ENCODE measurements at places on chromosomes 1 and 21.

GRCh38 chr1:106465666-106466065 is 590.8 kb upstream of the PRMT6 start:
- no peaks in the 10 kb centered on the region for H3K27me3 ChIP-seq
- H3K4me1 ChIP-seq, result no peaks in the 10 kb centered on the region
- H3K36me3 ChIP-seq, result no peaks in the 10 kb centered on the region
- H3K4me3 ChIP-seq, result no peak overlapping the region
- no peak for DNase-seq

DNA sequence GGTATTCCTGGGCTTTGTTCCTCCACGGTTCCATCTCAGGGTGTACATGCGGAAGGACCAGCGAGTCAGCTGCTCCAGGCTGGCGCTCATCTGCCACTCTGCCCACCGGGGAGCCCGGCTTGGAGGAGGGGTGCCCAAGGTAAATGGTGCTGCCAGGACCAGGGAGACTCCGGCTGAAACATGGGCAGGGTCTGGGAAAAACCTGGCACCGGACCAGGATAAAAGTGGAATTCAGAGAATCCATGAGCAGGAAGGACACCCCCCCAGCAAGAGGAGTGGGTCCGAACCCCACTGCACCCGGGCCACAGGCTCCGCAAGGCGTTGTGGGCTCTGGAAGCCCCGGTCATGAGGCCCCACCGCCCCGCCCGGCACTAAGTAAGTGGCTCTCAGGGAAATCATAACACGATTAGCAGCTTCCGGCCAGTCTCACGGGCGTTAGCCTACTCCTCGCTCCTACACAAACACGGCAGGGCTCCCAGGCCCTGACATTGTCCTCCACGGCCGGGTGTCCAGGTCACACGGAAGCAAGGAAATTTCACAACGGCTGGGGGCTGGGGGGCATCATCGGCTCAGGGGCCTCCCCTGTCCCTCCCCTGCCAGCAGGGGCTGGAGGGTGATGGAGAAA is 21.1 kb downstream of the MEGF6 start:
- peaks cover 3% of the 10 kb centered on the region for H3K4me1 ChIP-seq
- H3K36me3 ChIP-seq, result no peaks in the 10 kb centered on the region
- no peaks in the 10 kb centered on the region for H3K27me3 ChIP-seq
- H3K27ac ChIP-seq, result no peak overlapping the region

- no peaks in the 10 kb centered on the region for H3K27me3 ChIP-seq
- H3K4me3 ChIP-seq, result no peak overlapping the region
- H3K4me1 ChIP-seq, result no peaks in the 10 kb centered on the region
- no peaks in the 10 kb centered on the region for H3K36me3 ChIP-seq
- DNase-seq, result no peak
These were observed 33.2 kb downstream of the KCNK1 start for GRCh38 chr1:233647073-233647472.

- DNase-seq, result no peak
- H3K27ac ChIP-seq, result no peak overlapping the region
- H3K27me3 ChIP-seq, result no peaks in the 10 kb centered on the region
- H3K4me3 ChIP-seq, result no peak overlapping the region
These were observed 16.4 kb upstream of the CGN start for GRCh38 chr1:151494741-151495281.

DNA sequence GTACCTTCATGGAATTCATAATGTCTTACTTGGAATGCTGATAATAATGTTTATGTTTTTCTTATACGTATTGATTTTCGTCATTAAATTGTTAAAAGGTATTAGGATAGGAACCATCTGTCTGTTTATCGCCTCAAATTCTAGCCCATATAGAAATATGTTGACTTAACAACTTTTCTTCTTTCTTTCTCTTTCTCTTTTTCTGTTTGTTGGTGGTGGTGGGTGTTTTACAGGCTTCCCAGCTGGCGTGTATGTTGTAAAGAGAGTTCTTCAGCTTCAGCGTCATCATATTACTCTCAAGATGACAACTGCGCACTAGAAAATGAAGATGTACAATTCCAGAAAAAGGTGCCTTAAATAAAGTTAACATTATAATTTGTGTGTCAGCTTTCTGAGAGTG is 18.3 kb downstream of the SUCO start:
- no peak for DNase-seq
- peak overlapping the region; percentile 9 for H3K27ac ChIP-seq
- peaks cover 39% of the 10 kb centered on the region for H3K4me1 ChIP-seq
- no peak overlapping the region for H3K4me3 ChIP-seq
- H3K27me3 ChIP-seq, result no peaks in the 10 kb centered on the region

DNA sequence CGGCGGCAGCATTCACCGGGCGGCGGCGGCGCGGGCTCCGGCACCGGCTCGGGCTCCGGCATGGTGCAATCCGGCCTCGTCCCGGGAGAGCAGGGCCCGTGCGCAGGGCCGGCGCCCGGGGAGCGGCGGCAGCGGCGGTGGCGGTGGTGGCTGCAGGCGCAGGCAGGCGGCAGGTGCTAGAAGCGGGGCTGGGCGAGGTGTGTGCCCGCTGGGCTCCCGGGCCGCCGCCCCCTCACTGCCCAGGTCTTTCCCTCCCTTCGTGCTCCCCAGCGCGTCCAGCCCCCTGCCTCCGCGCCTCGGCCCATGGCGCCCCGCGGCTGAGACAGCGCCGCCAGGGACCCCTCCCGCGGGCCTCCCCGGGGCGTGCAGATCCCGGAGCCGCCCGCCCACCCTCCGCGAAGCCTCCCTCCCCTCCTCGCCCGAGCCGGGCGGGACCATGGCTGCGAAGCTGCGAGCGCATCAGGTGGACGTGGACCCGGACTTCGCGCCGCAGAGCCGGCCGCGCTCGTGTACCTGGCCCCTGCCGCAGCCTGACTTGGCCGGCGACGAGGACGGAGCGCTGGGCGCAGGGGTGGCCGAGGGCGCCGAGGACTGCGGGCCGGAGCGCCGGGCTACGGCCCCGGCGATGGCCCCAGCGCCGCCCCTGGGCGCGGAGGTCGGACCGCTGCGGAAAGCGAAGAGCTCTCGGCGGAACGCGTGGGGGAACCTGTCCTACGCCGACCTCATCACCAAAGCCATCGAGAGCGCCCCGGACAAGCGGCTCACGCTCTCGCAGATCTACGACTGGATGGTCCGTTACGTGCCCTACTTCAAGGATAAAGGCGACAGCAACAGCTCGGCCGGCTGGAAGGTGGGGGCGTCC is 492 bp downstream of the FOXO6 start:
- peaks cover 15% of the 10 kb centered on the region for H3K4me1 ChIP-seq
- peaks cover 4% of the 10 kb centered on the region for H3K36me3 ChIP-seq
- no peak overlapping the region for H3K27ac ChIP-seq
- H3K27me3 ChIP-seq, result peaks cover 32% of the 10 kb centered on the region

DNA sequence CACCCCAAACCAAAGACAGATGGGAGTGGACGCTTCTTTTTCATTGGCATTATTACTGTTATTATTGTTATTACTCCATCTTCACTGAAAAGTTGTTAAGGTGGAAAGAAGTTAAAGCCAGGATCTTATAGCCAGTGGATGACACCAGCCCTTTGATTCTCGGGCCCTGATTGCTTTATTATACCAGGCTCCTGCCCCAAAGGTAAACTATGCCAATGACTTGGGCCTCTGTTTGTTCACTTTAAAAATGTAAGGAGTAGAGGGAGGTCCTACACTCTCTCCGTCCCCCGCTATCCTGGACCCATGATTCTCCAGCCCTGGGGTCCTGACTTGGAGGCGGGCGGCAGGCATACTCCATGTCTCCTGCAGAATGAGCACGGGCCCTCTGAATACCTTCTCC is 106.8 kb downstream of the TOMM20 start:
- peaks cover 4% of the 10 kb centered on the region for H3K4me1 ChIP-seq
- H3K27ac ChIP-seq, result peak overlapping the region; percentile 62
- no peaks in the 10 kb centered on the region for H3K27me3 ChIP-seq
- DNase-seq, result no peak

- no peak for DNase-seq
- H3K4me1 ChIP-seq, result no peaks in the 10 kb centered on the region
- no peak overlapping the region for H3K4me3 ChIP-seq
- H3K27me3 ChIP-seq, result no peaks in the 10 kb centered on the region
- no peaks in the 10 kb centered on the region for H3K36me3 ChIP-seq
These were observed 295.7 kb downstream of the CHRM3 start for GRCh38 chr1:239682046-239682445.

- H3K27me3 ChIP-seq, result no peaks in the 10 kb centered on the region
- peaks cover 9% of the 10 kb centered on the region for H3K4me1 ChIP-seq
- no peak overlapping the region for H3K27ac ChIP-seq
- H3K4me3 ChIP-seq, result no peak overlapping the region
These were observed 57.3 kb downstream of the SLC37A1 start for GRCh38 chr21:42570841-42571387.

GRCh38 chr1:223029985-223030769 is 112.9 kb downstream of the TLR5 start:
- no peak for DNase-seq
- no peak overlapping the region for H3K4me3 ChIP-seq
- H3K27ac ChIP-seq, result no peak overlapping the region
- H3K27me3 ChIP-seq, result peaks cover 16% of the 10 kb centered on the region
- H3K4me1 ChIP-seq, result peaks cover 6% of the 10 kb centered on the region

GRCh38 chr1:153515504-153516394 is 20.0 kb downstream of the S100A6 start:
- no peaks in the 10 kb centered on the region for H3K36me3 ChIP-seq
- peak overlapping the region; percentile 57 for H3K4me3 ChIP-seq
- H3K27ac ChIP-seq, result peak overlapping the region; percentile 83
- no peaks in the 10 kb centered on the region for H3K27me3 ChIP-seq
- no peak for DNase-seq
- H3K4me1 ChIP-seq, result peaks cover 18% of the 10 kb centered on the region

DNA sequence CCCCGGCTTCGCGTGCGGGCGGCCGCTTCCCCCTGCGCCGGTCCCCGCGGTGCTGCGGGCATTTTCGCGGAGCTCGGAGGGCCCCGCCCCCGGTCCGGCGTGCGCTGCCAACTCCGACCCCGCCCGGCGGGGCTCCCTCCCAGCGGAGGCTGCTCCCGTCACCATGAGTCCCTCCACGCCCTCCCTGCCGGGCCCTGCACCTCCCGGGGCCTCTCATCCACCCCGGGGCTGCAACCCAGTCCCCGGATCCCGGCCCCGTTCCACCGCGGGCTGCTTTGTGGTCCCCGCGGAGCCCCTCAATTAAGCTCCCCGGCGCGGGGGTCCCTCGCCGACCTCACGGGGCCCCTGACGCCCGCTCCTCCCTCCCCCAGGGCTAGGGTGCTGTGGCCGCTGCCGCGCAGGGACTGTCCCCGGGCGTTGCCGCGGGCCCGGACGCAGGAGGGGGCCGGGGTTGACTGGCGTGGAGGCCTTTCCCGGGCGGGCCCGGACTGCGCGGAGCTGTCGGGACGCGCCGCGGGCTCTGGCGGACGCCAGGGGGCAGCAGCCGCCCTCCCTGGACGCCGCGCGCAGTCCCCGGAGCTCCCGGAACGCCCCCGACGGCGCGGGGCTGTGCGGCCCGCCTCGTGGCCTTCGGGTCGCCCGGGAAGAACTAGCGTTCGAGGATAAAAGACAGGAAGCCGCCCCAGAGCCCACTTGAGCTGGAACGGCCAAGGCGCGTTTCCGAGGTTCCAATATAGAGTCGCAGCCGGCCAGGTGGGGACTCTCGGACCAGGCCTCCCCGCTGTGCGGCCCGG is 159.2 kb downstream of the RUNX1 start:
- H3K36me3 ChIP-seq, result peaks cover 3% of the 10 kb centered on the region
- no peaks in the 10 kb centered on the region for H3K27me3 ChIP-seq
- peak overlapping the region; percentile 91 for H3K4me3 ChIP-seq
- no peak overlapping the region for H3K27ac ChIP-seq
- H3K4me1 ChIP-seq, result peaks cover 36% of the 10 kb centered on the region

- no peak for DNase-seq
- no peak overlapping the region for H3K4me3 ChIP-seq
- H3K4me1 ChIP-seq, result no peaks in the 10 kb centered on the region
- H3K36me3 ChIP-seq, result no peaks in the 10 kb centered on the region
- H3K27ac ChIP-seq, result no peak overlapping the region
These were observed 1144.6 kb upstream of the ADGRL2 start for GRCh38 chr1:80656014-80656636.

- no peak for DNase-seq
- H3K4me3 ChIP-seq, result peak overlapping the region; percentile 80
- no peaks in the 10 kb centered on the region for H3K27me3 ChIP-seq
- peak overlapping the region; percentile 90 for H3K27ac ChIP-seq
These were observed 35.8 kb downstream of the IVNS1ABP start for GRCh38 chr1:185281245-185281644.

- H3K27ac ChIP-seq, result peak overlapping the region; percentile 74
- H3K4me3 ChIP-seq, result peak overlapping the region; percentile 97
- no peaks in the 10 kb centered on the region for H3K27me3 ChIP-seq
- peaks cover 22% of the 10 kb centered on the region for H3K4me1 ChIP-seq
- DNase-seq, result no peak
These were observed 88.8 kb upstream of the IPO9 start for GRCh38 chr1:201740086-201740541.

GRCh38 chr1:169368406-169368769 is 393 bp downstream of the BLZF1 start:
- no peaks in the 10 kb centered on the region for H3K27me3 ChIP-seq
- H3K4me1 ChIP-seq, result peaks cover 18% of the 10 kb centered on the region
- peaks cover 9% of the 10 kb centered on the region for H3K36me3 ChIP-seq
- no peak overlapping the region for H3K27ac ChIP-seq
- DNase-seq, result no peak

- no peak for DNase-seq
- H3K27me3 ChIP-seq, result peaks cover 51% of the 10 kb centered on the region
- no peak overlapping the region for H3K27ac ChIP-seq
- no peak overlapping the region for H3K4me3 ChIP-seq
These were observed 627.4 kb downstream of the LMO4 start for GRCh38 chr1:87956072-87956471.

DNA sequence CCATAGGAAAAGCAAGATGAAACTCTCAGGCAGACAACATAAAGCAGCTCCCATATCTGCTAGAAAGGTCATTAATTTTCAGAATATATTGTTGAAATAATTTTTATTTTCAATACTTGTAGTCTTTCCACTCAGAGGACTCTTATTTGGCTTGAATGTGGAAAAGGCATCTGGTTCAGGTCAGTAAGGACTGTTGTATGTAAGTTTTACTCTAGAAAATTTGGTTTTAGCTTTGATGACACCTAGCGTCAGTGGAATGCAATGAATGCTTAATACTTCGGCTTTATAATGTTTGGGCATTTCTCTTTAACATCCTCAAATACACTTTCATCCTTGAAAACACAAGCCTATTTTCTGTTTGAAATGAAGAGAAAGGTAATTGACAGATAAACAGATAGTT is 63.3 kb downstream of the LRRC40 start:
- H3K27me3 ChIP-seq, result no peaks in the 10 kb centered on the region
- no peak for DNase-seq
- no peak overlapping the region for H3K27ac ChIP-seq
- no peak overlapping the region for H3K4me3 ChIP-seq
- no peaks in the 10 kb centered on the region for H3K4me1 ChIP-seq
- H3K36me3 ChIP-seq, result no peaks in the 10 kb centered on the region

- no peak for DNase-seq
- no peak overlapping the region for H3K4me3 ChIP-seq
- H3K27me3 ChIP-seq, result no peaks in the 10 kb centered on the region
- peaks cover 8% of the 10 kb centered on the region for H3K36me3 ChIP-seq
These were observed 49.1 kb downstream of the CAPN2 start for GRCh38 chr1:223761411-223761810.

DNA sequence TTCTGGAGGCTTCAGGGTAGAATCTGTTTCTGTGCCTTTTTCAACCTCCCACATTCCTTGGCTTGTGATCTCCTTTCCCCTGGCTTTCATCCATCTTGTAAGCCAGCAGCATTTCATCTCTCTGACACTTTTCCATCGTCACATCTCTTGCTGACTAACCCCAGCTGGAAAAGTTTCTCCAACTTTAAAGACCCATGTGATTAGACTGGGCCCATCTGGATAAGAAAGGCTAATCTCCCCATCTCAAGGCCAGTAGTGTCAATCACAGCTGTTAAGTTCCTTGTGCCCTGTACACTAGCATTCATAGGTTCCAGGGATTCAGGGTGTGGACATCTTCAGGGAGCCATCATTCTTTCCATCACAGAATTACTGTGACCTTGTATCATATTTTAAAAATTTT is 452.1 kb downstream of the TTLL7 start:
- no peak overlapping the region for H3K27ac ChIP-seq
- H3K36me3 ChIP-seq, result peaks cover 2% of the 10 kb centered on the region
- no peak overlapping the region for H3K4me3 ChIP-seq
- no peaks in the 10 kb centered on the region for H3K4me1 ChIP-seq

Data from T-helper 17 cell (primary cell).